ENCODE measurements at places on chromosomes 7 and 10. TPM values are rescaled to one million over a fixed set of nuclear protein-coding genes. Genes with fewer than 3 reads are reported as not detected.

Gene IKZF1
- not detected for total RNA-seq

Gene TLX1
- total RNA-seq, result not detected

Gene GTF2IRD1
- 41.5 TPM for total RNA-seq

Gene AQP1
- 9.8 TPM for total RNA-seq

Gene PIK3CG
- total RNA-seq, result 2.9 TPM

Gene LIPN
- total RNA-seq, result not detected

Gene MET
- total RNA-seq, result 123 TPM

Gene ADGRA1
- total RNA-seq, result not detected

Gene DENND2A
- not detected for total RNA-seq

Gene WDFY4
- total RNA-seq, result 0.10 TPM

Gene PDK4
- total RNA-seq, result 4.9 TPM

Gene OTUD1
- 2.4 TPM for total RNA-seq

Gene CCDC126
- 8.7 TPM for total RNA-seq

Gene MCU
- total RNA-seq, result 24.5 TPM

Gene GHRHR
- not detected for total RNA-seq

Gene AFAP1L2
- 13.9 TPM for total RNA-seq

Gene C10orf67
- 0.18 TPM for total RNA-seq

Gene LRRC4
- total RNA-seq, result not detected

Gene APBB1IP
- total RNA-seq, result not detected

Gene SPDYE8
- total RNA-seq, result not detected

Gene SLC26A3
- total RNA-seq, result not detected

Gene ASB10
- total RNA-seq, result not detected

Gene FGL2
- total RNA-seq, result not detected

Gene CYP3A4
- not detected for total RNA-seq

Gene XRCC2
- 9.1 TPM for total RNA-seq

Gene TET1
- total RNA-seq, result under 0.01 TPM

Gene VAX1
- total RNA-seq, result not detected

Gene ST8SIA6
- total RNA-seq, result not detected

Gene EIF4EBP2
- total RNA-seq, result 15.8 TPM

Gene AGAP5
- 2.8 TPM for total RNA-seq

Data from HT-29 (cell line).